Dorsolateral prefrontal cortex (tissue), 122 donors: ENCODE measurements at places on chromosomes 3 and 15. TPM values are rescaled to one million over a fixed set of nuclear protein-coding genes. Genes with fewer than 3 reads are reported as not detected.

DNA sequence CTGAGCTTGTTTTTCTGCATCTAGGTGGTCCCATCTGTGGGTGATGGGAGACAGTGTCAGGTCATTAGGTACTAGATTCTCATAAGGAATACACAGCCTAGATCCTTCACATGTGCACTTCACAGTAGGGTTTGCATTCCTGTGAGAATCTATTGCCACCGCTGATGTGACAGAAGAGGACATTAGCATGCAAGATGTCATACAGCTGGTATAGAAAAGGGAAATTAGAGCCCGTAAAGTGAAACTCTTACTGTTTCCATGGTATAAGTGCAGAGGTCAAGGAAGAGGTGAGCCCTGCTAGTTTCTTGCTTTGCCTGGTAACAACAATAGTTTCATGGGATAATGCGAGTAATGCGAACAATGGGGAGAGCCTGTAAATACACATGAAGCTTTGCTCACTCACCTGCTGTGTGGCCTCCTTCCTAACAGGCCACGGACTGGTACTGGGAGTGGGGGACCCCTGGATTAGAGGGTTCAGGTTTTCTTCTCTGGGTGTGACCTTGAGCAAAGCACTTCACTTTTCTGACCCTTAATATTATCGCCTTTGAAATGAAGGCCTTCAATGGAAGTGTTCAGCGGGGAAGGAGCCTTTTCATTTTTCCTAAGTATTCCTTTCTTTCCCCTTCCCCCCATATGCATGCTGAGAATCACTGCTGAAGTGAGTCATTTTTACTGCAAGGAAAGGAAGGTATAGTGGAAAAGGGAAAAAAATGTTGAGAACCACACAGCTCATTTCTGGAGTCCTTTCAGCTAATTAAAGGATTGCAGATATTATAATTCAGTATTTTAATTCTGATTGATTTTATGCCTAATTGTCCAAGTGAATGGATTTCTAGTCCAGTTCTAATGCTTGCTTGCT, 286.4 kb downstream of the UBE2E2 start:
- no peak for DNase-seq

DNA sequence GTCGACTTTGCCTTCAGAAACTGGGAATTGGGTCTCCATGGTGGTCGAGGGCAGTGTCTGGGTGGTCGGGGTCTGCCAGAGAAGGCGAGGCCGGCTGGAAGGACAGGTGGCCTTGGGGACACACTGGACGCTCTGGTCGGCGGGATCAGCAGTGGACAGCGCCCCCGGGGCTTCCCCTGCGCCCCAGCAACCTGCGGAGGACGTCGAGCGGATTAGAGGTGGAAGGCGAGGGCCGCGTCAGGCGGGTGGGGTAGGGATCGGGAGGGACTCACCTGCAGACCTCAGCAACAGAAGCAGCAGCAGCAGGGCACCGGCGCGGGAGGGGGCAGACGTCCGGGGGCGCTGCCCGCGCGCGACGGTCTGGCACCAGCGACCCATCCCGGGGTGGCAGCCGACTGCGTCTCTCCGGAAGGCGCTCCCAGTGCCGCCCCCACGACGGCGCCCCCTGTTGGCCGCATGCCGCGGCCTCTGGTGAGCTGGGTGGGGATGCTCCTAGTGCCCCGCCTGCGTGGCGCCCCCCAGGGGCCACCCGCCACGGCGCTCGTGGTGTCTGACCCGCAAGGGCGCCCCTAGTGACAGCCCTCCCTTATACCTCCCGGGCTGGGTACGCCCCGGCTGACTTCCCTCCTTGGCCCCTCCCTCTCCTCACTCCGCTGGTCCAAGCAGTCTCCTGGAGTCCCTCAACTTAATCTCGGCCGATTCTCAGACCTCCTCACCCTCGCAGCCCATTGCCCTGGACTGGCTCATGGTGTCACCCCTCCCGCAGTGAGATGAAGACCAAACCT, at the start of gene PRSS50:
Gene PRSS50 (minus strand): TSS at position 423 of the 785 bp plus-strand sequence. CDS start 45 bp downstream, at position 378.
- DNase-seq = no peak

GRCh38 chr15:79370716-79371115, 59.8 kb downstream of the TMED3 start:
- DNase-seq = no peak

DNA sequence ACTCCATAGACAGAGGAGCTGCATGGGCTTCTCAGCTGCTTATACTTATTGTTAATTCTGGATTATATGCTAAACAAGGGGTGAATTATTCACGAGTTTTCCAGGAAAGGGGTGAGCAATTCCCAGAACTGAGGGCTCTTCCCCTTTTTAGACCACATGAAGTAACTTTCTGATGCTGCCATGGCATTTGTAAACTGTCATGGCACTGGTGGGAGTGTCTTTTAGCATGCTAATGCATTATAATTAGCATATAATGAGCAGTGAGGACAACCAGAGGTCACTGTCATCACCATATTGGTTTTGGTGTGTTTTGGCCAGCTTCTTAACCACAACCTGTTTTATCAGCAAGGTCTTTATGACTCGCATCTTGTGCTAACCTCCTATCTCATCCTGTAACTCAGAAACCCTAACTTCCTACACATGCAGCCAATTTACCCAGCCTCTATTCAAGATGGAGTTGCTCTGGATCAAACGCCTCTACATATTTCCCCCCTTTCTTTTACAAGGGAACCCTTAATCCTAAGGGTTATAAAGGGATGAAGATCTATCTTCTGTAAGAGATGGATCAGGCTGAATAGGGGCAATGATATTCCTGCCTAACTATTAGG, 12.1 kb upstream of the DMXL2 start:
- no peak for DNase-seq

JMJD7 gene
- total RNA-seq = 20.9 TPM

ROPN1 gene
- total RNA-seq = not detected

SLC12A1 gene
- 1.4 TPM for total RNA-seq

DNA sequence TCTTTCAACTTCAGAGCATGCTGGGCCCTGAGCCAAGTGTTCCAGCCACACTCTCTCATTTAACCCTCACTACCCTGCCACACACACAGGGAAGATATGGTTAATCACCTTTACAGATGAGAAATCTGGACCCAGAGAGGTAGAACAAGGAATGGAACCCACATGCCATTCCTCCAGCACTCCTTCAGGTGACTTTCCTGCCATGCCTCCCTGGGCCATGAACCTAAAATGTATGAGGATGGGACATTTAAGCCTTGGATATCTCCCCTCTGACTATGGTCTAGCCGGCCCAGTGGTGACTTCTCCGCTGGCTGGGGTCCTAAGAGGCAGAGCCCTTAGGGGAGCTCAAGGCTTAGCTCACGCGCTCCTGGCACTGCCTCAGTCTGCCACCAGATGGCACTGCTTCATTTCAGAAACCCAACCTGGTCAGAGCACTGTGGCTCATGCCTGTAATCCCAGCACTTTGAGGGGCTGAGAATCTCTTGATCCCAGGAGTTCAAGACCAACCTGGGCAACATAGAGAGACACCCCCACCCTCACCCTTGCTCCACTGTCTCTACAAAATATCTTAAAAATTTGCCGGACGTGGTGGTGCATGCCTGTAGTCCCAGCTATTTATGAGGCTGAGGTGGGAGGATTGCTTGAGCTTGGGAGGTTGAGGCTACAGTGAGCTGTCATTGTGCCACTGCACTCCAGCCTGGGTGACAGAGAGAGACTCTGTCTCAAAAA, 2.2 kb upstream of the DCAF1 start:
- DNase-seq = peak; percentile 81

DNA sequence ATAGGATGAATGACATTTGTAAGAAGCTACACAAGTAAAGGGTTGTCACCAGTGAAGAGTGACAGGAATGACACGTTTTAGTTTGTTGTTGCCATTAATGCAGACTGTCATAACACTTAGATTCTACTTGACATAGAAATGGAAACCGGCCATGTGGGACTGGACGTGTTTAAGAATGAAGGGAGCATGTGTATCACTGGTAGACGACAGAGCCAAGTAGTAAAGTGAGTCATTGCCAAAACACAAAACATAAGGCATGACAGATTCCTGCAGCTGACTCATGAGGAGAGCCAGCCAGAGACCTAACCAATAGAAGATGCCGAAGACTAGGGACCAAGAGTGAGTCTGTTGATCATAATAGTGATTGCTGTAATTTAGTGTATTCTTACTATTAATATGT, 106.2 kb upstream of the PLAAT1 start:
- DNase-seq = no peak

KLHL6 gene
- total RNA-seq = 0.87 TPM

- no peak for DNase-seq
These were observed 107.8 kb downstream of the MYRIP start for GRCh38 chr3:39917065-39917773.

PYGO1 gene
- total RNA-seq = 8.9 TPM

SNX33 gene
- total RNA-seq = 13.3 TPM

DNA sequence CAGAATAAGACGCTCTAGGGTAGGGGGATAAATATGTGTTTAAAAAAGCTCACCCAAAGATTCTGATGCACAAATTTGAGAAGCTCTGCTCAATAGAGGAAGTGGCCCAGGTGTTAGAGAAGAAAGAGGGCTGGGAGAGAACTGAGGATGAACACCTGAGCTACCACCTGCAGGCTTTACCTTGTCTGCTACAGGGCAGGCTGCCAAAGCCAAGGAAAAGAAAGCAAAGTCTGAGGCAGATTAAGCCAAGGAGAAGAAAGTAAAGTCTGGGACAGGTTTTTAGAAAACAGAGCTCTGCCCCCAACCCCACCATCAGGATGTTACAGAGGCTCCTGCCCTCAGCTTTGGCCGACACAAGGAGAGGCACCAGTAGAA, 92.9 kb downstream of the THRB start:
- DNase-seq = no peak

- no peak for DNase-seq
These were observed 13.2 kb upstream of the GPR160 start for GRCh38 chr3:170024581-170024980.

DNA sequence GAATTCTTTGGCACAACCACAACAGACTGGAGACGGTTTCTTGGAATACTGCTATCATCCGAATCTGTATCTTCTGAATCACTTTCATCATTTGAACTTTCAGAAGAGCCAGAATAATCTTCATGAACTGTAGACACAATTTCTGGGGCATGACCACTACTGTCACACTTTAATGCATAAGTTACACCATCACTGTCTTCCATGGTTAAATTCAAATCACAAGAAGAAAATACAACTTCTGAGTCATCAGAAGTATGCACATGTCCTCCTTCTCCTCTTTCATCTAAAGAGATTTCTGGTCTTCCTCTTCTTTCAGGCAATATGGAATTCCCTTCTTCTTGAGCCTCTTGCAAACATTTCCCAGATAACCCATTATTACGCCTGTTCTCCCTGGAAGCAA, 42.5 kb downstream of the SETD2 start:
- no peak for DNase-seq

RASGRP1 gene
- 34.2 TPM for total RNA-seq

GRCh38 chr3:79410136-79410535, 357.7 kb downstream of the ROBO1 start:
- DNase-seq = no peak

DNA sequence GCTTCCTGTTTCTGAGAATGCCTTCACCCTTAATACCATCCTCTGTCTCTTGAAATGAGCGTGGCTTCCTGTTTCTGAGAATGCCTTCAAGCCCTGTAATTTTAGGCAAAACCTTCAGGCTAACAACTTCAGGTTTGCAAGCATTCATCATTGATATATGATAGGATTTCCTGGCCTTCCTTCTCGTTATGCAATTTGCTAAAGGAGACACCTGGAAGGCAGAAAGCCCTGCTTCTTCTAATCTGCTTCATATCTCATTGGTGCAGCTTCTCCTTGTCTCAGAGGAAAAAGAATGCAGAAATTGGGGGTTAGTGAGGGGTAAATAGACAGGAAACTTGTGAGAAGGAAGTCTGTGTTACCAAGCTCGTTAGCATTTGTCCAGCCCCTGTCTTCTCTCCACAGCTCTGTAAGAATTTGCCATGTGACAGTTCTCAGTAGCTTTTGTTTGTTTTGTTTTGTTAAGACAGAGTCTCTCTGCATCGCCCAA, 7.3 kb downstream of the ARL6IP5 start:
- DNase-seq = no peak

DNA sequence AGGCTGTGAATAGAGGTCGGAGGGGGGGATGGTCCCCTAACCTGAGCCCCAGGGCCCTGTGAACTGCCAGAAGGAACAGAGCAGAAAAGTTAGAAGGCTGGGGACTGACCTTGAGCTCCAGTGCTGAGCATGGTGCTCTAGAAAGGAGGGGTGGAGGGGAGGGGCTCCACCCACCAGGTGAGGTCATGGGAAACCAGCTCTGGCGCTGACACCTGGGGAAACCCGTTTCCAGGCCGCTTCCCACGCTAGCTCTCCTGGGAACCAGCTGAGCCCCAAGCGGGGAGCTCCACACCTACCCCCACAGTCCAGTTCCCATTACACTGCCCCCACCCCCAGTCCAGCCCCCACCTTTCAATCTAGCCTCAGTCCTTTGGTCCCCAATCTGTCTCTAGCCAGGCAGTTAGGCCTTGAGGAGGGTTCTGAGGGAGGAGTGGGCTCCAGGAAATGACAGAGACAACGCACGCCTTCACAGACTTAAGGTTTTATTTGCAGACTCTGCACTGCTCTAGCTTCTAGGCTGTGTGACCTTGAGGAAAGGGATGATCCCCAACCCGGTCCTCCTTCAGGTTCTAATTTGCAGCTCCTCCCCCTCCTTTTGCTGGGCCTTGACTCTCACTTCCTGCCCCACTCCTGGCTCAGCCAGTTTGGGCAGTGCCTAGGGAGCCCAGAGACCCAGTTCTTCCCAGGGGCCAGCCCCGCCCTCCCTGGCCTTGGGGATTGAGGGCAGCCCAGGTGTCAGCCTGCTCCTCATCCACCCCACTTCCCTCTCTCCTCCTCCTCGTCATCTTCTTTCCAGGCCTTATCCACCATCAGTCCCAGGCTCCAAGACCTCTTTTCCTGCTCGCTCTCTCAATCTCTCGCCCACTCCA, 2.1 kb downstream of the RHOV start:
- no peak for DNase-seq

LIPH gene
- 0.72 TPM for total RNA-seq

DNA sequence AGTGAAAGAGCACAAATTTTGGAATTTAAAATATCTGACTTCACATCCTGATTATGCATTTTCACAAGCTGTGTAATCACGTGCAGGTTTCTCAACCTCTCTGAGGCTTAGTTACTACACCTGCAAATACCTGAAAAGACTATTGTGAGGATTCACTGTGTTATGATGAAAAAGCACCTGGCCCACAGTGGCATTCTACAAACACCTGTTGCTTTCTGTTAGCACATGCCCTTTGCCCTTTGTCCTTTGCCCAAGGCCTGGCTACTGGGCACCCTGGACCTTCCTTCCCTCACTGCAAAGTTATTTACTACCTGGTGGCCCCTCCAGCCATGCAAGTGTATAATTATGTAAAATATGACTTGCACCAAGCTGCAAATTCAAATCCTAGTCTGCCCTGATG, 227.5 kb downstream of the CADPS start:
- DNase-seq = no peak

EIF2B5 gene
- 39.5 TPM for total RNA-seq

CPNE4 gene
- 26.4 TPM for total RNA-seq

DNA sequence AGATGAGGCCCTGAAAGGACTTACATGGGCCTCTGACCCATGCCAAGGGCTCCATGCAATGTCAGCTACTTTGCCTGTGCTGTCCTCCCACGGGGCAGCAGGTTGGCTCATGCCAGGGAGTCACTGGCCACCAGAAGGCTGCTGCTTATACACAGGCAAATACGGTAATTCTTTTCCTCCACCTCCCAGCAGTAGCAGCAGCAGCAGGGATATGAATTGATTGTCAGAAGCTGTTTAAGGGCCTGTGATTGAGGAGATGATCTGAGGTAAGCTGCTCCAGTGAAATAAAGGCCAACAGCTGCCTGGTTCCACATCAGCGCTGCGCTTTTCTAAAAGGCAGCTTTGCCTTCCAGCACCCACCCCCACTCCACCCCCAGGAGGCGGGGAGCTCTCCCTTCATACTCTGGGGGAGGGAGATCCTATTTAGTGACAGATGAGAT, 250.5 kb downstream of the SHQ1 start:
- DNase-seq = no peak
